ENCODE measurements at places on chromosomes 4 and X.

- DNase-seq = no peak
These were observed 25.5 kb downstream of the PRMT9 start for GRCh38 chr4:147658501-147658900.

DNA sequence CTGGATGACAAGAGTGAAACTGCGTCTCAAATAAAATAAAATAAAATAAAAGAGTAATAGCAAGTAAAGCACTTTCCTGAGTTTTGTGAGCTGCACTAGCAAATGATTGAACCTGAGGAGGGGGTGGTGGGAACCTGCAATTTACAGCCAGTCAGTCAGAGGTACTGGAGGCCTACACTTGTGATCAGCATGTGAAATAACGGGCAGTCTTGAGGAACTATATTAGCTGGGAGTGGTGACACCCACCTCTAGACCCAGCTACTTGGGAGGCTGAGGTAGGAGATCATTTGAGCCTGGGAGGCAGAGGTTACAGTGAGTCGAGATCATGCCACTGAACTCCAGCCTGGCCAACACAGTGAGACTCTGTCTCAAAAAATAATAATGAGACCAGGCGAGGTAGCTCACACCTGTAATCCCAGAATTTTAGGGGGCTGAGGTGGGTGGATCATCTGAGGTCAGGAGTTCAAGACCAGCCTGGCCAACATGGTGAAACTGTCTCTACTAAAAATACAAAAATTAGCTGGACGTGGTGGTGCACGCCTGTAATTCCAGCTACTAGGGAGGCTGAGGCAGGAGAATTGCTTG, 537.1 kb upstream of the HTR2C start:
- DNase-seq = no peak

DNA sequence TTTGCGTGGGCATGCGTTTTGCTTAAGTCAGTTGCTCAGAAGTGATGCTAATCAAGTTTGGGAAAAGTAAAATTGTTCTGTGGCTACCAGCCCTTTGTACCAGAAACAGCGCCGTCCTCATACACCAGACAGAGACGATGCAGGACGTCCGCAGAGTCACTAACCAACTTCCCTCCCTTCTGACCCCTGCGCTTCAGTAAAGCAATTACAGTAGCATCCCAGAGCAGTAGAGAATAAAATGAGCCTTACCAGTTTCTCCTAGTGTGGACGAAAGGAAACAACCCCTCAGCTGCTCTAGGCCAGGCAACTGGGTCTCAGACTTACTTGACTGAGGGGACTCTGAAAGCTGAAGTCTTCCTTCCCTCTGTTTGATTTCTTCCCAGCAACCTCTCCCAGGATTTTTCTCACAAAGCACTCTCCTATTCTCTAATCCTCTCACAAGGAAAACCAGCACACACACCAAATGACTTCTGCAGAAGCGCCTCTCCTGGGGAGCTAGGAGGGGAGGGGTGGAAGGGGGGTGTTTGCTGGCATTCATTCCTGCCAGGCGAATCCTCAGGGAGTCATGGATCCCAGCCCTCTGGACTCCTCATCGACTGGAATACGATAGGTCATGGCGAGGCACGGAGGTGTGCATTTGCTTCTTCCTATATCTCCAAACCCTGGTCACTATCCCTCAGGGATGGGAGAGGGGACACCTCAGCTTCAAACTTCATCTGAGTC, 56.0 kb upstream of the MID1 start:
- DNase-seq = no peak

DNA sequence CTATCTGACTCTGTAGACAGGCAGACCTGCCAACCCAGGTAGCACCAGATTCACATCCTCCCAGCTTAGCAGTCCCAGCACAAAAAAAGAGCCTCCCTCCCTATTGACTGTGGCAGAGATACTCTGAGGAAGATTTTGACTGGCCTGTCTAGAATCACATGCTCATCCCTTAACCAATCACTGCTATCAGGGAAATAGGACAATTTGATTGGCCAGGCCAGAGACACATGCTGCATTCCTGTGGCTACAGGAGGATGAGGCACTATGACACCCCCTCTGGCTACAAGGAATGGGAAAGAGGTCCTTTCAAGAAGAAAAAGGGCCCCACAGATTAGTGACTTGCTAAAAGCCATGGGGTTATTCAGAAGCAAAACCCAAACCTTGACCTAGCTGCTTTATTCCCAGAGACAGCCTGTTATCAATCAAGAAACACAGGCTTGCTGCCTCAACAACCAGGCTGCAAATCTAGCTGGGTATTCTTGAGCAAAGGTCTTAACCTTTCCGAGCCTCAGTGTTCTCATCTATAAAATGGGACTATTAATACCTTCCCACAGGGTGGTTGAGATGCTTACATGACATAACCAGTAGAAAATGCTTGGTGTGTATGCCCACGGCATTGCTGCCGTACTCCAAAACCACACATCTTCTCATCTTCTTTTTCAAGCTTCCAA, 147.6 kb downstream of the BCOR start:
- DNase-seq = no peak

DNA sequence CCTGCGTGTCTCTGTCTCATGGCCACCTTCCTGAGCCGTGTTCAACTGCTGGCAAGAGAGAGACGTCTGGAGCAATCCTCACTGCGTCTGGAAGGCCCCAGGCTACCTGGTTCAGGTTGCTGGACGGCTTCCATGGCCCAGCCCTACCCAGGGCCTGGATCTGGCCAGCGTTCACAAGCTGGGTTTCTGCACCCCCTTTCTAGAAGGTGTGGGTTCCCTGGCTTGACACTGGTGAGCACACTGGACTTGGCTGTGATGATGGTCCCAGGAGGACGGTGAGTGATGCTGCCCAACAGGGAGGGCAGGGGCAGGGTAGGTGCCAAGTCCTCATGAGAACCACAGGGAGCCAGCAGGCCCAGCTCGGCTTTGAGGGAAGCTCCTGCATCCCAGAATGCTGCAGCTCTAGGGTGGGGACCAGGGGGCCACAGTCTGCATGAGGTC, 63.4 kb downstream of the HTRA3 start:
- DNase-seq = no peak

- no peak for DNase-seq
These were observed 70.8 kb downstream of the LUZP4 start for GRCh38 chrX:115360220-115360781.

- DNase-seq = no peak
These were observed 24.2 kb downstream of the CXorf58 start for GRCh38 chrX:23932046-23932445.

All from stimulated activated CD4-positive, alpha-beta T cell treated with anti-CD3 and anti-CD28 coated beads, TNF-alpha, amount 100 ng/mL, for 1 hour (primary cell).